Frontal cortex (tissue), 4 donors: ENCODE measurements at places on chromosomes 11 and 22.

DNA sequence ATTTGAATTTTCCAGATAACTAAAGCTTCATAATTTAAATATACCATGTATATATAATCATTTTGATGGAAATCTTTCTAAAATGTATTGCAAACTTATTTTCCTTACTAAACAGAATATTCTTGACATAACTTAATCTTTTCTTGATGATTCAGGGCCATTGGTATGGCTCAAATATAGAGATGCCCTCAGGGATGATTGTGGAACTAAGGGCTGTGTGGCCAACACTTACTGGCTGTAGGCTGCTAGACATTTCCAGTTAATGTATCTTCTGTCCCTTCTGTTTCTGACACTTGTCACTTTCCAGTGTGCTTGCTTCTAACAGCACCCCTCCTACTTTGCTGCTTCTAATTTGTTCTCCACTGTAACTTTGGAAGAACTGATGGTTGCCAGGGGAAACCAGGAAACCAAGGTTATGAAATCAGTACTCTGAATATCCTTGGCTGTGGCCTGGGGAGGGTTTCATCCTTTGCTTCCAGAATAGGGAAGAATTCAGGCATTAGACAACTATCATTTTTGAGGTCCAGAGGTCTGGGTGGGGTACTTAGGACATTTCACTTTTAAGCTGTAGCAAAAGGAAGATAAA is 697.2 kb downstream of the ETS1 start:
- no peak for DNase-seq

DNA sequence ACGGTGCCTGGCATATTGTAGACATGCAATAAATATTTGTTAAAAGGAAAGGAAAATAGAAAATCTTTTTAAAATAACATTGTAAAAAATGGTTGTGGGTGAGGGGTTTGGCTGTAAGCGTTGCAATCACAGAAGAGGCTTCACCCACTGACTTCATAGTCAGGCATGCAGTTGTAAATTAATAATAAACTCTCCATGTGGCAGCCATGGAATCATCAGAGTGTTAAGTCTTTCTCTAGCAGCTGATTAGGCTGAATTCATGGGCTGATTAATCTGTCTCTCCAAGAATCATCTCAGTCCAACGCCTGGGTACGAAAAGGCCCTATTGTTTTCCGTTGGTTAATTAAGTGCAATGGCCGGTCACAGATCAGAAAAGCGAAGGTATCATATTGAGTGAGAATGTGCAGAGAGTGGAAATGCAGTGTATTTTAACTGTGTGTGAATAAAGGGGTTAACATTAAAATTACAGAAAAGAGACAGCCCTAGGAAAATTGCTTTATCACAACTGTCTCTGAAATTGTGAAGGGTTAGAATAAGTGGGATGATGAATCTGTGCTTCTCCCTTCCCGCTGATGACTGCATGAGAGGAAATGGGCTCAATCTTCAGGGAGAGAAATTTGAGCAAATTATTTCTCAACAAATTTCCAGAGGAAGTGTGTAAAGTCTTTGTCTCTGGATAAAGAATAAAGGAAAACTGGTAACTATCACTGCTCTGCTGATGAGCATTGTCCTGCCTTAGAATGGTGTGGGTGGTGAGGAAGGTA is 269.0 kb downstream of the FAM76B start:
- no peak for DNase-seq

GRCh38 chr11:16217631-16218030 is 138.7 kb downstream of the SOX6 start:
- no peak for DNase-seq

DNA sequence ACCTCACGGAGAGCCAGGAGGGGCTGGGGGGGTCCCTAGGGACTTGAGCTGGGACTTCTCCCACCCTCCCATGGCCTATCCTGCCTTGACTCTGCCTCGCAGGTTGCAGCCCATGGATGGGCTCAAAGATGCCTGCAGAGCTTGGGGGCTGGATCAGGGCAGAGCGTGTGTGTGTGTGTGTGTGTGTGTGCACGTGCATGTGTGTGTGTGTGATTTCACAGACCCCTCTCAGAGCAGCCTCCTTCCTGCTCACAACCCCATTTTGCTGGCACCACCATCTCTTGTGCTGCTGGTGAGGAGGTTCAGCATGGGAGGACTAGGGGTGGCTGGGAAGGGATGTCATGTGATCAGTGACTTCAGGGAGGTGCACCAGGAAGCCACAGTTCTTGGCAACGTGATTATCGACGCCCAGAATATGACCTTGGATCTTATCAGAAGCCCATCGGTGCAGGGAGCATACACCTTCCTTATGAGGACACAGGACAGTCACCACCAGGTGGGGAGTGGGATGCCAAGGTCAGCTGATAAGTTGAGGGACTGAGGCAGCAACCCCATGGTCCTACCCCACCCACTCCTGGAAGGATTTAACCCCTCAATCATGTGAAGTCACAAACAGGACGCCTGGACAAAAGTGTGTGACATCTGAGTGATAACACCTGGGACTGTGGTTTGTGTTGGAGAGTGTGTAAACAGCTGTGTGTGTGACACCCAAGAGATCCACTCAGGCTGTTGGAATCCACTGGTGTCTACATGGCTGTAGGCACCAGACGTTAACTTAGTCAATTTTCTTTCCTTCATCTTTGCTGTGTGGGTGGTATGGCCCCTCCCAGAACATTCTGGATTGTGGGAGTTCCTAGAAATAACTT is 1.8 kb upstream of the NAALADL1 start:
- no peak for DNase-seq

- no peak for DNase-seq
Observed at GRCh38 chr11:24828938-24829605, 332.2 kb downstream of the LUZP2 start.

DNA sequence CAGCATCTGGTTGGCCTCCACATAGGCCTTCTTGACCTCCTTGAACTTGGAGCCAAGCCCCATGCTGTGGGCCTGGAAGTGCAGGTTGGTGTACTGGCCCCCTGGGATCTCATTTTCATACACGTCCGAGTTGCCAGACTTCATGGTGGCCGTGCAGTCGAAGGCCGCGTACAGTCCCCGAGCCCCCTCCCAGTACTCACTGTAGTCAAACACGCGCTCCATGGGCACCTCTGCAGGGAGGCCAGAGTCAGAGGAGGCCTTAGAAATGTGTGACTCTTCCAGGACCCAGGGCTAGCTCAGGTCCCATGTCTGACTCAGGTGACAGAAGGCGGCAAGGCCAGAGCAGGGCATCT is 6.7 kb upstream of the LRFN4 start:
- DNase-seq, result no peak

DNA sequence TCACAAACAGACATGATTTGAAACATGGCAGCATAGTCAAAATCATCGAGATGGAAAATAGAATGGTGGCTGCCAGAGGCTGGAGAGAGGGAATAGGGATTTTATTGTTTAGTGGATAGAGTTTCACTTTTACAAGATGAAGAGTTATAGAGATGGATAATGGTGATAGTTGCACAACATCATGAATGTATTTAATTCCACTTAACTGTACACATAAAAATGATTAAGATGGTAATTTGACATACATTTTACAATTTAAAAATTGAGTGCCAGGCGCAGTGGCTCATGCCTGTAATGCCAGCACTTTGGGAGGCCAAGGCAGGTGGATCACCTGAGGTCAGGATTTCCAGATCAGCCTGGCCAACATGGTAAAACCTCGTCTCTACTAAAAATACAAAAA is 21.2 kb downstream of the TTC28 start:
- no peak for DNase-seq

DNA sequence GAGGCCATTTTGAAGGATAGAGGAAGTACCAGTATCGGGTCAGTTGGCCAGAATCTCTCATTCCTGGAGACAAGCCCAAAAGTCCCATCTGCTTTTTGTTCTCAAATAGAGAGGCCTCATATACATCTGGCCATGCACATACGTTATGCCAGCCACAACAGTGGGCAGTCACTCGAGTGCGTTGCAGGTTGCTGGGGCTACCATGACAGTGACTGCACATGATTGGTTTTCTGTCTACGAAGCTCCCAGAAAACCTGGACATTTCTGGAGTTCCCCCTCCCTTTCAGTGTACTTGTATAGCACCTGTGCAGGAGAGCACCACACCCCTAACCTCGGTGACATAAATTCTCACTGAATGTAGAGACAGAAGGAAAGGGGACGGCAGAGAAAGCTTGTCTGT is 62.1 kb downstream of the C22orf31 start:
- no peak for DNase-seq

DNA sequence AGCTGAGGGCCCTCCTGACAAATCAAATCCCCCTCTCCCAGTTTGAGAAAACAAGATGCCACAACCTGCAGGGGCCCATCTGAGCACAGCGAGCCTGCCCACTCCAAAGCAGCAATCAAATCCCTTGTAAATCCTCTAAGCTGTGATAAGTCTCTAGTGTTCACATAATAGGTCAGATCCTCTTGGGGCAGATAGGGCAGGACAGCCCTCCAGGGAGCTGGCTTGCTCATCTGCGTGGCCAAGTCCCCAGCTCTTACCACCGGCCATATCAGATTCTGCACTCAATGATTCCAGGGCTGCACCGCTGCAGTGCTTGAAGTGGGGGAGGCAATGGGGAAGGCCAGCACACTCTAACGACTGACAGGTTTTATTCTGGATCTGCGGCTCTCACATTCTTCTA is 29.6 kb upstream of the FLI1 start:
- DNase-seq, result no peak

DNA sequence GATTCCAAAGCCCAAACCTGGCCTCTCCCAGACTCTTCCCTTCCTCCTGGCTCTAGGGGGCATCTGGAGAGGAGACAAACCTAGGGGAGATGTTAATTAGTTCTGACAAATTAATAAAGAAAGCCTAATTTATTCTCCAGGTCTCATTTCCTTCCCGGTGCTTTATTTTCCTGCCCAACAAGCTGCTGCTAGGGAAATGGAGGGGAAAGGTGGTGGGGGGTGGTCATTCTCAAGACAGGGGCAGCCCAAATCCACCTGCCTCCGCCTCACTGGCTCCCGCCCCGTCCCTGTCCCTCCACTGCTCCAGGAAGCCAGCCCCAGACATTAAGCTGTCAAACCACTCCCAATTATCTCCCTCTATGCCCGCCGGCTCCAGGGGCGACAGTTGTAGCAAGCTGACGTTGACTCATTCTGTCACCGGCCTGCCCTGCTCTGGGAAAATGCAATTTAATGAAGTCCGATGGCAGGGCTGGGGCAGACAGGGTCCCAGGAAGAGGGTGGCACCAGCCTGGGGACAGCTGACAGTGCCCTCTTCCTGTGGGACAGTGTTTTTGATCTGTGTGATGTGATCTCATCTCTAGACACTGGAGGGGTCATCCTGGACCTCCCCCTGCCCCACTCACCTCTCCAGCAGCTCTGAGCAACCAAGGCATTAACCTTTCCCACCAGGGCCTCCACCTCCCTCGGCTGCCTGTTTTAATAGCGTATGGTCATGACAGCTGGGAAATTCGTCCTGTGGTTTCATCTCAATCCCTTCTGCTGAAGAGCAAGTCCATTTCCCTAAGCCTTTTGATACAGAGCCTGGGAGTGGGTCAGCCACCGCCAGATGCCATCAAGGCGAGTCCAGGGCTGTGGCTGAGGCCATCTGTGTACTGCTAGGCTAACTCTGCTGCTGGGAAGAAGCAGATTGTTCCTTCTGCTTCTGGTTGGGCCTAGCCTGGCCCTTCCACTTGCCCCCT is 27.1 kb downstream of the NECTIN1 start:
- no peak for DNase-seq

DNA sequence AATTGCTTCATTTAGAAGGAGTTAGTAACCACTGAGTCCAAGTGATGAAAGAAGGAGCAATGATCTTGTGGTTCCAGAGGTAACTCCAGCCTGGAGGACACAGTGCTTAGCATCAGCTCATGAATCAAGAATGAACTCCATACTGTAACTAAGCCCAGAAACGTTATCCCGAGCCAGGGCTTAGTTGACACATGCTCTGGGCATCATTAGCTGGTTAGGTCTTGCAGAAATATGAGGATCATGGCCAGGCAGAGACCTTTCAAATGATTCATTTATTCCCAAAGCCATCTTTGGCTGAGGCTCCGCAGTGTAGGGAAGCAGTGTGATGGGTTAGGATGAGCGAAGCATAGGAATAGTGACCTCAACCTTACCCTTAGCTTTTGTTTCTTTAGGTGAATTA is 277.4 kb downstream of the FAM76B start:
- DNase-seq, result no peak

DNA sequence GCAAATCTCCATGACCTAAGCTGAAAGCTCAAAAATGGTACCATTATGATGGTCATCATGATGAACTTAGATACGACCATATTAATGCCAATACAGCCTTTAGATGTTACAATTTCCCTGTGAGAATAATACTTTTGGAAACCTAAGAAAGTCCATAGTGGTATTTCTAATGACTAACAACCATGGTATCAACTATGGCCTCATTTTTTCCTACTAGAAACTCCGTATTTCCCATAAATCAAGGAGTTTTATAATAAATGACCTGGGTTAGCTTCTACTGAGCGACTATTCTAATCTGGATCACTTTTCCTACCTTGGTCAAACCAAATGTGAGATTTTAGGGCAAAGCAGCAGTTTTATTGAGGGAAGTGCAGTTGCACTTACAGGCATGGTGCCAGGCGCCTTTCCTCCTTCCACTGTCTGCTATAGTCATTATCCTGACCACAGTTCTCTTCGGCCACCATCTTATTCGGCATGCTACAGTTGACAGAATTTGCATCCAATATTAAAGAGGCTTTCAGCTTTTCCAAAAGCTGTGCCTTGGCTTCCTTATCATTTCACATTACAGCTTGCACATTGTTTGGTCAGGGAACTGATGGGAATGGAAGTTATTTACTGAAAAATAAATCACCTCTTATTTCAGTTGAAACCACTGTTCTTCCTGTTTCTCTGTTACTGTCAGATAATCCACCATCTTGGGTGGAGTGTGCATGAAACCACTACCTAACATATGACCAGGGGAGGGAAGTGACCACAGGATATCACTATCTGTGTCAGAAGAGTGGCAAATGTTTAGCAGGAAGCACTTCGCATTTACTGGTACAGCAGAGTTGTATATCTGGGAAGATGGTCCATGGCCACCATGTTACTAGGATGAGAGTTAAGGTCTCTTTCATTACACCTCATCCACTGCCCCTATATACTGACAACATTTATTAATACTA is 74.5 kb upstream of the PICALM start:
- no peak for DNase-seq

GRCh38 chr11:34586488-34587281 is 34.2 kb upstream of the EHF start:
- no peak for DNase-seq

DNA sequence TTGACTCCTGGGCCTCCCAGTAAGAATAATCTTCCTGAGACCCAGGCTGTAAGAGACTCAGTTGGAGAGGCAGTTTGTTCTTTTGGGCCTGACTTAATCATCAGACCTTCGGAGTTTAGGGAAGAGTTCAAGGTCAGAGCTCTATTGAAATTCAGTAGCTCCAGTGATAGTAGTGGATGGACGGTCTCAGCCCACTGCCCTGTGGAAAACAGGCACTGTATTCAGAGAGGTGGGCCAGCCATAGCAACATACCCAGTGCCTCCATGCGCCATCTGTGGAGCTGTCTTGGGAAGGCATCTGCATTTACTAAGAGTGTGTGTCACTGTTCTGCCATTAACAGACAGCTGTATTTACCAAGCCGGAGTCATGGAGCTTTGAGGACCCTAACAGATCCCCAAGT is 2.9 kb downstream of the SMARCB1 start:
- DNase-seq, result no peak
